Suppressor macrophage treated with lipopolysaccharide for 4 hours (primary cell): ENCODE measurements at places on chromosomes 1 and 21.

GRCh38 chr1:60280256-60280655 is 206.7 kb upstream of the C1orf87 start:
- no peak for DNase-seq

- DNase-seq: no peak
Observed at GRCh38 chr1:66360285-66360724, 173.6 kb upstream of the SGIP1 start.

DNA sequence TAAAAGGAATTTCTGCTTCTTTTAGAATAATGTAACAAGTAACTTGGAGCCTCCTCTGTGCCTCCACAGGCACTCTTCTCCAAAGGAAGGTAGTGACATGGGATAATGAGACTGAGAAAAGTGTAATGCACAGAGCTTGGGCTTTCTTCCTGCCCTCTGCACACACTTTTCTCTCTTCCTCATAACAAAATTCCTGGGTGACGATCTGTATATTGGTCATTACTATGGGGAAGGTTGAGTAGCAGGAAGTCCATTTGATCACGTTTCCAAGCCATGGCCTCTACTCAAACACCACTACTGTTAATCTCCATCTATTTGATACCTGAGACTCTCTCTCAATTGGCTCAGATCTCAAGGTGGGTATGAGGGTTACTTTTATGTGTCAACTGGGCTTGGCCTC is 113.9 kb downstream of the GRIK1 start:
- DNase-seq: no peak

DNA sequence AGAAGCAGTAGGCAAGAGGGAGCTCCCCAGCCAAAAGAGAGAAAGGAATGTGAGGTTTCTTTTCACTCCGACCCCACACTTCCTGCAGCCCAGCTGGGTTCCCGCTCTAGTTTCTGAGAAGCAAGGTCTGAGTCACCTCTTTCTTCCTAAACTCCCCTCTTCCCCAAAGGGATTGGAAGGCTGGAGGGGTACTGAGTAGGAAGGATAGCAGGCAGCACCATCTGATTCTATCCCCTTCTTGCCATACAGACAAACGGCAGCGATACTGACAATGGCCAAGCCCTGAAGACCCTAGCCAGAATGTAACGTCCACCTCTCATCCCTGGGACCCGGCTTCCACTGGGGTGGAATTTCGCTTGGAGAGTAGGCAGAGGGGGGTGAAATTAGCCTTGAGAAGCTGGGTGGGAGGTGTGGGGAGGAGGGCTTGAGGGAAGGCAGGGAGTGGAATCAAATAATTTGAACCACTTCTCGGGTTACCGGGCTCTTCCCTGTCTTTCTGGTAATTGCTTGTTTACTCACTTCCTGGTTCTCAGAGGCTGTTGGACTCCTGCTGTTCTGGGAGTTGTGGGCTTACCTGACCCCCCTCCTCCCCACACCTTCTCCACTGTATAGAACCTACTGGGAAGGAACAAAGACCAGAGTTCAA is 13.2 kb downstream of the IER5 start:
- DNase-seq: no peak

DNA sequence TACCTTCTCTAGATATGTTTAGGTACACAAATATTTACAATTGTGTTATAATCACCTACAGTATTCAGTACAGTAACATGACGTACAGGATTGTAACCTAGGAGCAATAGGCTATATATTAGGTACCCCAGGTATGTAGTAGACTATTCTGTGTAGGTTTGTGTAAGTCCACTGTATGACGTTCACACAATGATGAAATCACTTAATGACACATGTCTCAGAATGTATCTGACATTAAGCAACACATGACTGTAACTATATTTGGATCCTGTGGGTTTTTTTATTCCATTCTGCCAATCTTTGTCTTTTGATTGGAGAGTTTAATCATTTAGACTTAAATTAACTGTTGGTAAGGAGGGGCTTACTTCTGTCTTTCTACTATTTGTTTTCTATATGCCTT is 52.1 kb downstream of the STYXL2 start:
- DNase-seq: peak; percentile 34

DNA sequence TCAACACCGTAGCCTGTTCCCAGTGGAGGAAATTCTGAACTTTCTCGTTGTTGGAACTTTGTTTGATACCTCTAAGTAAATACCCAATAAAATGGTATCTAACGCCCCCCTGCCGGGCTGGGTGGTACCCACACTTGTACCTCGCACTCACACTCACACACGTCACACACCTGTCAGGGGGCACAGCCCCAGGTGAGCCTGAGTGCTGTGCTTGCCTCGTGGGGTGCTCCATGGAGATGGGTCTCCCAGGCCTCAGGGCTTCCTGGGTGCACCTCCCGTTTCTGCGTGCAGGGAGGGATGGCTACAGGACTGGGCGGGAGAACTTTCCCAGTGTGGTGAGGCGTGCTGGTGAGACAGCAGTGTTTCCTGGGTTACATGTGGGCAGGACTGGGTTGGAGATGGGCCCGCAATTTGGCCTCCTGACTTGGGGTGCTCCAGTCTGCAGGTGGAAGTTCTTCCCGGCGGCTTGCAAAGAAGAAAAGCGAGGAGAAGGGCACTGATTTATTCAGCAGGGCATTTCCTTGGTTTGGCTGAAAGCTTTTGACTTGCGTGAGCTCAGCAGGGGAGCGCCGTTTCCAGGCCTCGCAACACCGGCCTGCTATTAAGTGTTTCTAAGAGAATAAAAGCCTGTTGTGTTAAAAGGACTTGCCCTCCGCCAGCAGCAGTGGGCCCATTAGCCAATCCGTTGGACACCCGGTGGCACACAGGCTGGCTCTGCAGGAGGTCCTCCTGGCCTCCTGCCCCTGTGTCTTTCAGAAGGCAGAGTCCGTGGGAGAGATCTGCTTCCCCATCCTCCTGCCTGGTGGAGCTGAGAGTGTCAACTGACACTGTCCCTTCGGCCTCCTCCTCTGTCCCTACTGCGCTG is 79.7 kb downstream of the KIF26B start:
- no peak for DNase-seq

GRCh38 chr1:26009796-26010447 is 11.7 kb upstream of the EXTL1 start:
- no peak for DNase-seq

DNA sequence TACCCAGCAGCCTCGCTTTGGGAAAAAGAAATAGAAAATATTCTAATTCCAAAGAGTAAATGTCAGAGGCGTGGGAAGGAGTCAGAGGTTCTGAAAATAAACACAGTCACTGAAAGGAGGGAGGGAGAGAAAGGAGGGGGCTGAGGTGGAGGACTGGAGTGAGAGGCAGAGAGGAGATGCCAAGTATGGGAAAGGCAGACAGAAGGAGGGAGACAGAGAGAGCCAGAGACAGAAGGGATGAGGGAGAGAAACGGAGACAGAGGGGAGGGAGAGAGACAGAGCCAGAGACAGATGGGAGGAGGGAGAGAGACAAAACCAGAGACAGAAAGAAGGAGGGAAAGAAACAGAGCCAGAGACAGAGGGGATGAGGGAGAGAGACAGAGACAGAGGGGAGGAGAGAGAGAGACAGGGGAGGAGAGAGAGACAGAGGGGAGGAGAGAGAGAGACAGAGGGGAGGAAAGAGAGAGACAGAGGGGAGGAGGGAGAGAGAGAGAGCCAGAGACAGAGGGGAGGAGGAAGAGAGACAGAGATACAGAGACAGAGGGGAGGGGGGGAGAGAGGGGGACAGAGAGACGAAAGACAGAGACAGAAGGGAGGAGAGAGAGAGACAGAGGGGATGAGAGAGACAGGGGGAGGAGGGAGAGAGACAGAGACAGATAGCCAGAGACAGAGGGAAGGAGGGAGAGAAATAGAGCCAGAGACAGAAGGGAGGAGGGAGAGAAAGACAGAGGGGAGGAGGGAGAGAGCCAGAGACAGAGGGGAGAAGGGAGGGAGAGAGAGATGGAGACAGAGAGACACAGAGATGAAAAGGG is 525.5 kb downstream of the MATN1 start:
- no peak for DNase-seq

DNA sequence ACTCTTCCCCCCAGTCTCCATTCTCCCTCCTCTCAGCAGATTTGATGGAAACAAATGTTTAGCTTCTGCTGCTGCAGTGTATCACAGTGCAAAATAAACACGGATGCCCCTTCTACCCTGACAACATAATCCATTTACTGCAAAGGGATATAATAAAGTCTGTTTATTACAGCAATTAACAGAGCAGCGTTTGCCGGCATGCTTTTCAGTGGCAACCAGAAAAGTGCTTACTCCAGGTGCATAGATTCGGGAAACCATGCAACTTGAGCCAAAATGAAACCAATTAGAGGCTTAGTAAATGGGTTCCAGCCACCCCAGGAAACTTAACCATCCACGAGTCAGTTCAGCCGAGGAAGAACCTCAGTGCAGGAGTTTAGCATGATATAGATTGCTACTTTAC is 12.9 kb upstream of the LEMD1 start:
- DNase-seq: no peak

- no peak for DNase-seq
Observed at GRCh38 chr1:31133368-31133767, 67.9 kb upstream of the PUM1 start.

GRCh38 chr1:109354929-109355328 is 42.8 kb downstream of the SORT1 start:
- DNase-seq: no peak

DNA sequence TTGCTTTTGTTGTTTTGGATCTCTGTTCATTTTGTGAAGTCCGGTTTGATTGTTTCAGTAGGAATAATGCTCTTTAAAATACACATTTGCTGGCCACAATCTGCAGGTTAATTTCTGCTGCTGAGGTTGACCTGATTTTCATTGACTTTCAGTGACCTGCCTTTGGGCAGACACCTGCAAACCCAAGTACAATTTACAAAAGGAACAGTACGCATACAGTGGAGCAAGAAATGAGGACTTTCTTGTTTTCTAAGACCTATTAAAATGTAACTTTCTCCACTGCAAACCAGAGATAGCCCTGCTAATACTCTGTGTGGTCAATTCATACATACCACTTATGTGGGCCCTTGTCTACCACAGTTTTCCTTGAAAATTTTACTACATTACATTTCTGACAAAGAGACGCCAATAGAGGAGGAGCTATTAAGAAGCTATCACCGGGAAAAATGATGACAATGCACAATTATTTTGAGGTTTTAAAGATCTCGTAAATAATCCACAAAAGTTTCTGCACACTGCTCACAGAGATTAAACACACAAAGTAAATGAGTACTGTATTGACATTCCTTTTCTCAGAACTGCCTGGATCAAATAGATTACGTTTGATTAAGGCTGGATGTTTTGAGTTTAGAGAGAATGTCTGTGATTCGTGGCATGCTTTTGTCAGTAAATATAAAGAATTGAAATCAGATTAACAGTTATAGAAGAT is 141.9 kb downstream of the SDCCAG8 start:
- DNase-seq: no peak
